ENCODE measurements at places on chromosomes 6 and 20. TPM values are rescaled to one million over a fixed set of nuclear protein-coding genes. Genes with fewer than 3 reads are reported as not detected.

GRCh38 chr20:63070301-63070625, 63.5 kb upstream of the BHLHE23 start:
- no peak for DNase-seq

DNA sequence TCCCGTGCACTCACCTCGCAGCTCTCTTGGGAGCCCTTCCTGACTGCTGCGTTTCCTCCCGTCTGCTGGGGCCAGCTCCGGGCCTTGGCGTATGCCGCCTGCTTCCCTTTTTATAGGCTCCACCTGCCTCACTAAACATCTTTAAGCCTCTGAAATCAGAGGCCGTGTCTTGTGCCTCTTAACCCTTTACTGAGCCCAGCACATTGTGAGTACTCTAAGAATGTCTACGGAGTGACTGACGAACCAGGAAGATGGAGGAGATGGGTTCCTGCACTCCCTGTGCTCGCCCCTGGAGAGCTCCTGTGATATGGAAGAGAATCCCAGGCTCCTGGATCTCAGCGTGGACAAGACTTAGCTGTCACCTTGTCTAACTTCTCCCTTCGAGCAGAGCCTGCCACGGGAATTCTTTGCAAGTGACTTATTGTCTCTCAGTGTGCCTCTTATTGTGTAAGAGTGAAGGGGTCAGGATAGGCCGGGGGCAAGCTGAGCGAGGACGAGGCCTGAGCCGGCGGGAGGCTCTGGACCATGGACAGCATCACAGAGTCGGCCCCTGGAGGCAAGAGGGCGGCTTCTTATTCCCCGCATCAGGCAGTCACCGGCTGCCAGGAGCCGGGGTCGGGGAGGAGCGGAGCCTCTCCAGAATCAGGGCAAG, 70.9 kb upstream of the CCDC167 start:
- no peak for DNase-seq

- no peak for DNase-seq
These were observed 9.4 kb downstream of the CEP162 start for GRCh38 chr6:84218091-84218490.

DNA sequence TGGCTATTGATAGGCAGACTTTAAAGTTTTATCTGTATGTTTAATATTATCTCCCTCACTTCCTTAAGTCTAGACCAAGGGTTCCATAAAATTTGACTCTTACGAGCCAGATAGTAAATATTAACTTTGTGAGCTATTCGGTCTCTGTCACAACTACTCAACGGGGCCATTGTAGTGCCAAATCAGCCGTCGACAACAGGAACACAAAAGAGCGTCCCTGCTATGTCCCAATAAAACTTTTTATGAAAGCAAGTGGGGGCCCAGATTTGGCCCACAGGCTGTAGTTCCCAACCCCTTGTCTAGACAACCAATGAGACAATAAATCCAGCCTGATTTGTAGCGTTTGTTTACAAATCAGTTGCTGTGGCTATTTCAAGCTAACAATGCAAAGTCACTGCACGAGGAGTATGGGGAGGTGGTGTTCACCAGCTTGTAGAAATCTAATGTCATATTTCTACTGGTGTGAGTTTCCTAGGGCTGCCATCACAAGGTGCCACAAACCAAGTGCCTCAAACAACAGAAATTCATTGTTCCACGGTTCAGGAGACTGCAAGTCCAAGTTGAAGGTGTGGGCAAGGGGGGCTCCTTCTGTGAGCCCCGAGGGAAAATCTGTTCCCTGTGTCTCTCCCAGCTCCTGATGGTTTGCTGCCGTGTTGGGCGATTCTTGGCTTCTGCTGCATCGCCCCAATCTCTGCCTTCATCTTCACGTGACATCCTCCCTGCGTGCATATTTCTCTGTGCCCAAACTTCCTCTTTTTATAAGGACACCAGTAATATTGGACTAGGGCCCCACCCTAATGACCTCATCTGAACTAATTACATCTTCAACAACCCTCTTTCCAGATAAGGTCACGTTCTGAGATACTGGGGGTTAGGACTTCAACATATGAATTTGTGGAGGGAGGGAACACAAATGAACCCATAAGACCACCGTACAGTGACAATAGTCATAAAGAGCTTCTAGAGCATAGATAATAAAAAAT, 356.0 kb upstream of the JARID2 start:
- DNase-seq = no peak

- no peak for DNase-seq
These were observed 207.2 kb downstream of the BTBD9 start for GRCh38 chr6:38432479-38432878.

DNA sequence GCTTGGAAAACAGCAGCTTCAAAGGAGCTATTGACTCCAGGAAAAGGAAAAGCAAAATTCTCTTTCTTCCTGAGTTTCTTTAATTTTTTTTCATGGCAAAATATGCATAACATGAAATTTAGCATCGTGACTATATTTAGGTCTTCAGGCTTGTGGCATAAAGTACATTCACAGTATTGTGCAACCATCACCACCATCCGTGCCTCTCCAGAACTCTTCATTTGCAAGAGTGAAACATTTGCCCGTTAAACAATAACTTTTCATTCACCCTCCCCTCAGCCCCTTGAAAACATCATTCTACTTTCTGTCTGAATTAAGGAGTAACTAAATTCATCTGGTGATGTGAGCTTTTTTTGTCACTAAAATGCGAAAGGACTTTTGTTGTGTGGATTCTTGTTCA, 251.7 kb downstream of the PHACTR1 start:
- no peak for DNase-seq

DNA sequence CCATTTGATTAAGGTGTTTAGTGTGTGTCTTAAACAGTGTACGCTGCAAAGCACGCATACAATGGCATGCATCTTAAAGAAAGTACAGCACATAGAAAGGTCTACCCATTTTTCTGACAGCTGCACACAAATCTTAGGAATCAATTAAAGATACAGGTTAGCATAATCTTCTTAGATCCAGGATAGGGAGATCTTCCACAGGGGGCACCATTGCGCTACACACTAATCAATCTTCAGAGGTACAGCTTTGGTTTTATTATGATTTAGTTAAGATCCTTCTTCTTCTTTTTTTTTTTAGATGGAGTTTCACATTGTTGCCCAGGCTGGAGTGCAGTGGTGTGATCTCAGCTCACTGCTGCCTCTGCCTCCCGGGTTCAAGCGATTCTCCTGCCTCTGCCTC, 63.7 kb upstream of the BEND3 start:
- no peak for DNase-seq

GRCh38 chr20:35578469-35578868, 36.6 kb downstream of the ERGIC3 start:
- no peak for DNase-seq

- DNase-seq = no peak
These were observed 152.3 kb upstream of the CDH4 start for GRCh38 chr20:61099806-61100205.

DNA sequence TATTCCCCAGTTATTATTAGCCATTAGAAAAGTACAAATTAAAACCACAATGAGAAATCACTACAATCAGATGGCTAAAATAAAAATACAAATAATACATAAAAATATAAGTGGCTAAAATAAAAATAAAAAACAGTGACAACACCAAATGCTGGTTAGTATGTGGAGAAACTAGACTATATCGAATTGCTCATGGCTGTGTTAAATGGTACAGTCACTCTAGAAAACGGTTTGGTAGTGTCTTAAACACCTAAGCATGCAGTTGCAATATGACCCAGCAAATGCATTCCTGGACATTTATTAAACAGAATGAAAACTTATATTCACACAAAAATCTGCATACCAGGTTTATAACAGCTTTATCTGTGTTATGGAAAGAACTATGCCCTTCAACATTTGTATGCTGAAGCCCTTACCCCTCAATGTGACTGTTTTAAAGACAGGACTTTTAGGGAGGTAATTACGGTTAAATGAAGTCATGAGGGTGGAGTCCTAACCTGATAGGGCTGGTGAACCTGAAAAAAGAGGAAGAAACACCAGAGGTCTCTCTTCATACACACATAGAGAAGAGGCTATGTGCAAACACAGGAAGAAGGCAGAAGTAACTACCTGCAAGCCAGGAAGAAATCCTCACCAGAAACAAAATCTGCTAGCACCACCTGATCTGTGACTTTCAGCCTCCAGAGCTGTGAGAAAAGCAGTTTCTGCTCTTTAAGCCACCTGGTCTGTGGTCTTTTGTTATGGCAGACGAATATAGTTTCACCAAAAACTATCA, 84.9 kb downstream of the ASCC3 start:
- no peak for DNase-seq

DNA sequence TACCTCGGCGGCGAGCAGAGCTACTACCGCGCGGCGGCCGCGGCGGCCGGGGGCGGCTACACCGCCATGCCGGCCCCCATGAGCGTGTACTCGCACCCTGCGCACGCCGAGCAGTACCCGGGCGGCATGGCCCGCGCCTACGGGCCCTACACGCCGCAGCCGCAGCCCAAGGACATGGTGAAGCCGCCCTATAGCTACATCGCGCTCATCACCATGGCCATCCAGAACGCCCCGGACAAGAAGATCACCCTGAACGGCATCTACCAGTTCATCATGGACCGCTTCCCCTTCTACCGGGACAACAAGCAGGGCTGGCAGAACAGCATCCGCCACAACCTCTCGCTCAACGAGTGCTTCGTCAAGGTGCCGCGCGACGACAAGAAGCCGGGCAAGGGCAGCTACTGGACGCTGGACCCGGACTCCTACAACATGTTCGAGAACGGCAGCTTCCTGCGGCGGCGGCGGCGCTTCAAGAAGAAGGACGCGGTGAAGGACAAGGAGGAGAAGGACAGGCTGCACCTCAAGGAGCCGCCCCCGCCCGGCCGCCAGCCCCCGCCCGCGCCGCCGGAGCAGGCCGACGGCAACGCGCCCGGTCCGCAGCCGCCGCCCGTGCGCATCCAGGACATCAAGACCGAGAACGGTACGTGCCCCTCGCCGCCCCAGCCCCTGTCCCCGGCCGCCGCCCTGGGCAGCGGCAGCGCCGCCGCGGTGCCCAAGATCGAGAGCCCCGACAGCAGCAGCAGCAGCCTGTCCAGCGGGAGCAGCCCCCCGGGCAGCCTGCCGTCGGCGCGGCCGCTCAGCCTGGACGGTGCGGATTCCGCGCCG, 994 bp downstream of the FOXC1 start:
- no peak for DNase-seq

DNA sequence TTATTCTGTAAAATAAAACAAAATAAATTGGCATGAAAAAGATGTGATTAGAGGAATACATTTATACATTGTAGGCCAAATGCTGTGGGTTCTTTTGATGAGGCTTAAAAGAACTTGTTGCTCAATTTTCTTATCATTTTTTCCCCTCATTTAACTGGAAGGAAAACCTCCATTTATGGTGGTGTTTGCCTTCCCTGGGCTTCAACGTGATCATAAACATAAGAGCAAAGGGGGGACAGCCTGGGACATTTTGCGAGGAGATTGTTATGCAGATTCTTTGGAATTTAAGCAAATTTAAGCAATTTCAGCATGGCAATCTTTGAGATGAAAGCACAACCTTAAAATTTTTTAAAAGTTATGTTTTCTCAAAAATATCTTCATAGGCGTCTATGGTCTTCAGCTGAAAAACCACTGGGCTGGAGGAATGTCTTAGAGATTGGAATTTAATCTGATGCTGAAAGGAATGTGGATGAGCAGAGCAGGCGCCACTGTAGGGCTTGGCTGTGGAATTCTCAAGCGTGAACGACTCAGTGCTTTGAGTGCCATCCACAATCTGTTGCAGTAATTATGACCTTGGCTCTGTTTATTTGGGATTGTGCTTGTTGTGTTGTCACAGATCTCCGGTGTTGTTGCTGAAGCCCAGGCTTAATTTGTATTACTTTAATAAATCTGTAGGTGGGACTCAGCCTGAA, 149.4 kb upstream of the MLIP start:
- DNase-seq = no peak

The UNC5CL gene
- 7.9 TPM for polyA plus RNA-seq

The FAM217A gene
- 1.2 TPM for polyA plus RNA-seq

The CD40 gene
- polyA plus RNA-seq = 4.5 TPM

The ZSCAN23 gene
- polyA plus RNA-seq = 12.2 TPM

The RIMS4 gene
- polyA plus RNA-seq = 0.82 TPM

The FAM83C gene
- 0.06 TPM for polyA plus RNA-seq

The SLC4A11 gene
- 1.7 TPM for polyA plus RNA-seq

The NKAIN4 gene
- polyA plus RNA-seq = 41.5 TPM

The RSPH9 gene
- 1.4 TPM for polyA plus RNA-seq

Data from right renal pelvis (tissue), 4 donors.